A549 treated with ZK216348 at 1 μM for 4 hours (cell line): ENCODE measurements at places on chromosomes 16 and 17. TPM values are rescaled to one million over a fixed set of nuclear protein-coding genes. Genes with fewer than 3 reads are reported as not detected.

The RTN4RL1 gene
- total RNA-seq: 3.4 to 7.3 TPM (median 6.0 TPM) in 5 replicates

The SOX9 gene
- 6.4 to 10.9 TPM (median 8.3 TPM) in 5 replicates for total RNA-seq

The KCTD13 gene
- 9.3 to 20.1 TPM (median 15.0 TPM) in 5 replicates for total RNA-seq

The GLIS2 gene
- total RNA-seq: 17.5 to 29.4 TPM (median 28.8 TPM) in 5 replicates

The GPR142 gene
- total RNA-seq: not detected in 5 replicates

The C16orf89 gene
- total RNA-seq: not detected in 5 replicates
